ENCODE measurements at places on chromosomes 11 and 22.

- no peak for DNase-seq
Observed at GRCh38 chr11:116082256-116082655, 578.0 kb upstream of the CADM1 start.

DNA sequence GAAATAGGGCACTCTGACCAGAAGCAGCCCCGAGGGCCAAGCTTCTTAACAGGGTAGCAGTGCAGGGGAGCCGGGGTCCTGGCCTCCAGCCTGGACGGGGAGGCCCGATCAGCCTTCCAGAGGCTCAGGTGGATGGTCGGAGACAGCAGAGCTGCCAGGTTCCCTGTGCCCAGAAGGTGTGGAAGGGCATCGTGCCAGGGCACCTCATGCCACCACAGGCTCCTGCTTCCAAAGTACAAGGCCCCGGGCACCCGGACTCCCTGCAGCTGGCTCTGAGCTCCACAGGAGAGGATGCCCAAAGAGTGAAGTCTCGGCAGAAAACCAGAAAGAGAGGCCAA lies 14.3 kb downstream of the EHD1 start:
- no peak for DNase-seq

DNA sequence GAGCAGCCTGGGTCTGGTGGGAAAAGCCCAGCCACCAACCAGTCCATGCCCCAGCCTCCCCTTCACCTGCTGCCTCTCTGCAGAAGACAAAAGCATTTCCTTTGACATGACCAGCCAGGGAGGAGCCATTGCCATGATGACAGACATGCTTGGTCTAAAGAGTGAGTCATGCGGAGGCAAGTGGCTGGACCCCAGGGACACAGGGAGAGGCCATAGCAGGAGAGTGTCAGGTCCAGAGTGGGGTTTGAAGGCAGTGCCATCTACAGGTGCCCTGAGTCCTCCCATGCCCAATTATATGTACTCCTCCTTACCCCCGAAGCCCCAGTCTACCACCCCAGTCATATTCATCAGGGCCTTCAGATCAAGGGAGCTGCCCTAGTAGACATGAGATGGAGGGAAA lies 67.4 kb downstream of the SCN3B start:
- DNase-seq: no peak

DNA sequence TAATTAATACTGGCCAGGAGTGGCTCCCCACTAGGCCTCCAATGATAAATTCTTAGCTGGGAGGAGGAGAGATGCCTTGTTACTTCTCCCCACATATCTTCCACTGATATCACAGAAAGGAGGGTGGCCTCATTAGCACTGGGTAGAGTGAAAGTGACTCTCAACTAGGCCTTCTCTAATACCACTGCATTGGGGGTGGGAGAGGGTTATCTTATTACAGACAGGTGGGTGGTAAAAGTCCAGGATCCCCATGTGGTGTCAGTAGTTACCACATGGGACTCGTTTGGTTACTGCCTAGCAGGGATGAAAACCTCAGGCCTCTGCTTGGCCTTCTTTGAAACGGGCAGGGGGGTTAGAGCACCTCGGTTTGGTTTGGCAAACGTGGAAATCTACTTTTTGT lies 167.3 kb downstream of the UVRAG start:
- no peak for DNase-seq

DNA sequence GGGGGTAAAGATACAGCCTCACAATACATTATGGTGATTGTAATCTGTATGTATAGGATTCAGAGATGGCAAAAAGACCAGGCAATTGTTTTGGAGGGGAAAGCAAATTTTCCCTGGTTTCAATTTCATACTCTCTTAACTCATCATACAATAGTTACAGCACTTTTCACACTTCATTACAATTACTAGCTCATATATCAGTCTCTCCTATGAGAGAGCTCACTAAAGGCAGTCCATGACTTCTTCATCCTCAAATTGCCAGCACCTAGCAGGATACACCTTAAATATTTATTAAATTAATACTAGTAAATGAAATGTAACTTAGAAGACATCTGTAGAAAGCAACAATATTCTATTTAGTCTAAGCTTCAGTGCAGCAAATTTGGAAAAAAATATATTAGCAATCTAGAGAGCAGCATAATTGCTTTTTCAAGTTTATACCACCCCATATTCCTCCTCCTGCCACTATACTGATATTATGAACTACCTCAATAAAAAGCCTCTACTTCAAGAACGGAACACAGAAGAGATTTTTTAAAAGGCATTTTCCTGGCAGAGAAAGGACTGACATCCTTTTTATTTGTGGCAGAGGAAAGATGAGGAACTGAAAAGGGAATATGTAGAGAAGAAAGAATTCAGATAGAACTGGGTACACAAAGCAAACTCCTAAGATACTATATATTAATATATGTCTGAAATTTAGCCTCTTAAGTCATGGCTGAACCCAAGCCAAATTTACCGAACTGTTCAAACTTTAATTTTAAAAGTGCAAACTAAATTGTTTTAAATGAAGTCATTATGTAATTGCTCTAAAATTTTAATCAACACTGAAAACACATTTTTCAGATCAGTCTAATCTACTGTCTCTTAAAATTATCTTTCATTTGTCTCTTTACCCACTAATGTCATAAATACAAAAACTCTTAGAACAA lies 27.7 kb downstream of the PICALM start:
- DNase-seq: no peak

DNA sequence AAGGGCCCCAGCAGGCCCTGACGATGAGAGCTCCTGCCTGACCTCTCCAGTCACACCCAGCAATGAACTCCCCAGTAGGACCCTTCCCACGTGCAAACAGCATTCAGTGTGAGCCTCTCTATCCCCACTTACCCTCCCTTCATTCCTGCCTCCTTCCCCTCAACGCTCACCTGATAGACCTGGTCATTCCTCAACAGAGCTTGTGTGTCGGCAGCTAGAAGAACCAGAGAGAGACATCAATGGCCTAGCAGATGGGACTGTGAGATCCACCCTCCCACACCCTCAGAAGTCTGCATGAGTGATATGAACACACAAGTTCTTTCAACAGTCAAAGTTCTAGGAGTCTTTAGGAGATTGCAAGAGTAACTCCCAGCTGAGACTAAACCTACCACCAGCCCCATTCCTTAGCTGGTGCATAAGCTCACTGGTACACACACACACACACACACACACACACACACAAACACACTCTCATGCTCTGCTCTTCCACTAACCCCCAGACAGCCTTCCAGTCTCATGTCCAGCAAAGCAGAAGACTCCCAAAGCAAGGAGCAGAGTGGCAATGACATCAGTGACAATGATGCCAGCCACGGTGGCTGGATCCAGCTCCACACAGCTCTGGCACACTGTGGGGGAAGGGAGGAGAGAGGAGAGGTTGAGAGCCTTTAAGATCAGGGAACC lies 3.1 kb downstream of the CD3D start:
- DNase-seq: no peak
